ENCODE measurements at places on chromosomes 7 and 10. TPM values are rescaled to one million over a fixed set of nuclear protein-coding genes. Genes with fewer than 3 reads are reported as not detected.
A peak's percentile ranks its signal among the peaks of the same experiment; 100 is the strongest.

SLC26A5 gene
- not detected for total RNA-seq

LIPF gene
- not detected for total RNA-seq

- peak overlapping the region; percentile 57 for H3K27ac ChIP-seq
- no peaks in the 10 kb centered on the region for H3K27me3 ChIP-seq
- peaks cover 19% of the 10 kb centered on the region for H3K4me1 ChIP-seq
- no peaks in the 10 kb centered on the region for H3K36me3 ChIP-seq
- peak; percentile 86 for DNase-seq
- peak overlapping the region; percentile 19 for H3K4me3 ChIP-seq
These were observed 12.6 kb upstream of the SH2B2 start for GRCh38 chr7:102273749-102274712.

- no peaks in the 10 kb centered on the region for H3K4me1 ChIP-seq
- H3K27ac ChIP-seq: no peak overlapping the region
- no peak overlapping the region for H3K4me3 ChIP-seq
- no peak for DNase-seq
- no peaks in the 10 kb centered on the region for H3K27me3 ChIP-seq
- no peaks in the 10 kb centered on the region for H3K36me3 ChIP-seq
These were observed 42.0 kb upstream of the SLC13A1 start for GRCh38 chr7:123241809-123242208.

DNA sequence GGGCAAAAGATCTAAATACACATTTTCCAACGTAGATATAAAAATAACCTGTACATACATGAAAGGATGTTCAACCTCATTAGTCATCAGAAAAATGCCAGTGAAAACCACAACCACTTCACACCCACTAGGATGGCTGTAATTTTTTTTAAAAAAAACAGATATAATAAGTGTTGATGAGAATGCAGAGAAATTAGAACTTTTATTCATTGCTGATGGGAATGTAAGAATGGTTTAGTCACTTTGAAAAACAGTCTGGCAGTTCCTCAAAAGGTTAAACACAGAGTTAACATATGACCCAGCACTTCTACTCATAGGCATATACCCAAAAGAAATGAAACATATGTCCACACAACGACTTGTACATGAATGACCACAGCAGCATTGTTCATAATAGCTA, 32.3 kb upstream of the PRKCQ start:
- no peaks in the 10 kb centered on the region for H3K4me1 ChIP-seq
- H3K27me3 ChIP-seq: peaks cover 2% of the 10 kb centered on the region
- no peak overlapping the region for H3K27ac ChIP-seq
- H3K4me3 ChIP-seq: no peak overlapping the region
- H3K36me3 ChIP-seq: no peaks in the 10 kb centered on the region
- no peak for DNase-seq

- H3K27me3 ChIP-seq: peaks cover 4% of the 10 kb centered on the region
- H3K4me3 ChIP-seq: peak overlapping the region; percentile 59
- peak overlapping the region; percentile 90 for H3K27ac ChIP-seq
- DNase-seq: no peak
- H3K36me3 ChIP-seq: peaks cover 24% of the 10 kb centered on the region
These were observed 128.3 kb downstream of the PRPF18 start for GRCh38 chr10:13715100-13715499.

DNA sequence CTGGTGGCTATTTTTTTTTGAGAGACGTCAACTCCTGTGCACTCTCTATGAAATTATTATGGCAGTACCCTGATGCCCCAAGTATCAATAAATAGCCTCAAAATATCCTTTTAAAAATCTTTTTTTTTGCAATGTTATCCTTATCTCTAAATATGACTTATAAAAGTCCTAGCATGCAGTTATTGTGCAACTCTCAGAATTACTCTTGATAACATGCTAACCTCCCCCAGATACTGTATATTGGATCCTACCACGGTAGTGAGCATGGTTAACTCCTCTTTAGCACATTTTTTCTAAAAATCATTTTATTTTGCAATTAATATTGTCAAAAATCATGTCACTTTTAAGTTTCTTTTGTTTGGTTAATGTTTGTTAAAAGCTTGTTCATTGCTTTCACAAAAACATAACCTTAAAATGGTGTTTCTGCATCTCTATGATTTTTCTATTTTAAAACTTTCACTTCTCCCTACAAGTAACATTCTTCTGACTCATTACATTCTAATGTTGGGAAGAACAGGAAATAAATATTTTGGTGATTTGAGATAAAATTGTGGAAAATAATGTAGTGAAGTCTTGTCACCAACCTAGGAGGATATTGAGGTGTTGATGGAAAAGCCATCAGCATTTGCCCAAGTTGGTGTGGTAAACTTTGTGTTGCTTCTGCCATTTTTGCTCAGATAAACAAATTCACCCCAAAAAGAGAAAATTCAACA, 42.1 kb upstream of the ADRA2A start:
- peaks cover 28% of the 10 kb centered on the region for H3K4me1 ChIP-seq
- peaks cover 45% of the 10 kb centered on the region for H3K36me3 ChIP-seq
- H3K4me3 ChIP-seq: peak overlapping the region; percentile 60
- peak; percentile 17 for DNase-seq
- peaks cover 4% of the 10 kb centered on the region for H3K27me3 ChIP-seq
- H3K27ac ChIP-seq: peak overlapping the region; percentile 69

GRCh38 chr7:150404805-150405583, 25.9 kb downstream of the ZNF775 start:
- H3K27ac ChIP-seq: peak overlapping the region; percentile 79
- H3K4me1 ChIP-seq: peaks cover 42% of the 10 kb centered on the region
- peaks cover 2% of the 10 kb centered on the region for H3K27me3 ChIP-seq
- H3K4me3 ChIP-seq: peak overlapping the region; percentile 95

RELN gene
- 0.02 TPM for total RNA-seq

NUTM2E gene
- 0.11 TPM for total RNA-seq

- no peaks in the 10 kb centered on the region for H3K36me3 ChIP-seq
- no peak overlapping the region for H3K4me3 ChIP-seq
- H3K4me1 ChIP-seq: peaks cover 12% of the 10 kb centered on the region
- H3K27ac ChIP-seq: no peak overlapping the region
These were observed 35.6 kb downstream of the PRPS1L1 start for GRCh38 chr7:17991866-17992648.

- peaks cover 56% of the 10 kb centered on the region for H3K4me1 ChIP-seq
- H3K36me3 ChIP-seq: no peaks in the 10 kb centered on the region
- H3K27me3 ChIP-seq: no peaks in the 10 kb centered on the region
These were observed 472.4 kb downstream of the TFEC start for GRCh38 chr7:115558161-115558560.

GRCh38 chr10:4053940-4054339, 268.9 kb upstream of the KLF6 start:
- no peak overlapping the region for H3K4me3 ChIP-seq
- DNase-seq: no peak
- no peak overlapping the region for H3K27ac ChIP-seq
- no peaks in the 10 kb centered on the region for H3K36me3 ChIP-seq

NRBF2 gene
- total RNA-seq: 28.4 TPM

Data from HFFc6 (cell line).